ENCODE measurements at places on chromosomes 4 and X.

DNA sequence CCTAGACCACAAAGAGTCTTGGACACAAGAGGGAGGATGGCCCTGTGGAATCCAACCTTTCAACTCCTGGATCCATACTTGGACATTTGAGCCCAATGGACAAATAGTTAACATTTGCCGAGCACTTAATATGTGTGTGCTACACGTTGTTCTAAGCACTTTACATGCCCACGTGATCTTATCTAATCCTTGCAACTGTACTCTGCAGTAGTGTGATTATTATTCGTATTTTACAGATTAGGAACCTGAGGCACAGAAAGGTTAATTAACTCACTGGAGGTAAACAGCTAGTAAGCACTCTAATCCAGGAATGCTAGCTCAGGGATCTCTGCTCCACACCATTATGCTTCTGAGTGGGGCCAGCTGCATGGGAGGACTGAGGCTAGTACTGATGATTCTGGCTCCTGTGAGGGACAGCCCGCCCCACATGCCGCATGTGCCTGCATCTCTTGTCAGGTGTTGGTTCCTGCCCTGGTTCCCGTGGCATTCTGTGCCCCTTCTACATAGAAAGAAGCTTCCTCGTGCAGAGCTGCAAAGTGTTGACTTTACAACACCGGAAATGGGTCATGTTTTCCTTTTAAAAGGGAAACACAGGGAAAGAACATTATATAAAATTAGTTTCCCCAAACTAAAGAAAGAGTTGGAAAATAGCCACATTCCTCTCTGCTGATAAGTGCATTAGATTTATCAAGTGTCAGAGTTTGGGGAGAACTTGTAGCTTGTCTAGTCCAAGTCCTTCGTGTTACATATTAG is 34.8 kb downstream of the PLAC1 start:
- DNase-seq = no peak

GRCh38 chrX:141917801-141918200 is 14.1 kb downstream of the MAGEC1 start:
- no peak for DNase-seq

DNA sequence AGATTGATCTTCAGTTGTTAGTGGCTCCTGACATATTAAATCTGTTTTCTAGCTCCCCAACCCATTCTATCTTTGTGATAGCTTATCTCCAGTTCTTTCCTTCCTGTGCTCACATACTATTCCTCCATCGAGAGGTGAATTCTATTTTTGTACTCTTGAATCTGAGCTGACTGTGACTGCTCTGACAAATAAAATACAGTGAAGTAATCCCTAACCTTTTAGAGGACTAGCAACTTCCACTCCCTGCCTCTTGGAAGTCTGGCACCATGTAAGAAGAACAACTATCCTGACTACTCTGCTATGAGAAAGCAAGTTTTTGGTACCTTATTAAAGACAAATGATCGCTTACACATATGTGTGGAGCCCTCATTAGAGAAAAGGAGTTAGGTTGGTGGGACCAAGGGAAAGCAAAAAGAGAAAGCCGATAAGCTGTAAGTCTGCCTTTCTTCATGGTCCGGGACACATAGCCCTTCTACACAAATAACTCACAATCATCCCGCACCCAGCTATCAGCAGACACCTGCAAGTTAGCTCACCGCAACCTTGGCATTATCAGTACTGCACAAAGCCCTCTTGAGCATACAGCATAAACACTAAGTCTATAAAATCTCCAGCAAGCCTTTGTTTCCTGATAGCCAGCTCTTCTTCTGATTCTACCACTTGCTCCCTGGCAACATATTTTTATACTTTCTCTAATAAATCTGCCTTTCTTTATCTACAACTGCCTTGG is 13.5 kb upstream of the PPM1K start:
- DNase-seq = no peak

- no peak for DNase-seq
Measured at GRCh38 chrX:27995611-27996010, 14.4 kb upstream of the DCAF8L1 start.

- no peak for DNase-seq
Measured at GRCh38 chr4:17915439-17915838, 104.7 kb downstream of the NCAPG start.

DNA sequence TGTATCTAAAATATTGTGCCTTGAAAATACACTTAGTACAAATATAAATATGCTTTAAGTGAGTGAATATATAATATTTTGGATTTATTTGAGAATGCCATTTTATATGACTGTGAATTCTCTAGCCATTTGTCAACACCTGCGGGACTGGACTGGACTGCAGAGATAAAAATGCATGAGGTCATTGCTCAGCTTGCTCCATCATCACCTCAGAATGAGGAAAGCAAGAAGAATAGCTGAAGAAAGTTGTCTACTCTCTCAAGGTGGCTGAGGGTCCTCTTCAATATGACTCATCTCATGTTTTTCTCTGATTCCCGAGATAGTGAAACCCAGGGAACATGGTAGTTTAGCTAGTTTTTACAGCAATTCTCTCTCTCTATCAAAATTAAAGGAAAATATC is 732.5 kb upstream of the AGA start:
- no peak for DNase-seq

DNA sequence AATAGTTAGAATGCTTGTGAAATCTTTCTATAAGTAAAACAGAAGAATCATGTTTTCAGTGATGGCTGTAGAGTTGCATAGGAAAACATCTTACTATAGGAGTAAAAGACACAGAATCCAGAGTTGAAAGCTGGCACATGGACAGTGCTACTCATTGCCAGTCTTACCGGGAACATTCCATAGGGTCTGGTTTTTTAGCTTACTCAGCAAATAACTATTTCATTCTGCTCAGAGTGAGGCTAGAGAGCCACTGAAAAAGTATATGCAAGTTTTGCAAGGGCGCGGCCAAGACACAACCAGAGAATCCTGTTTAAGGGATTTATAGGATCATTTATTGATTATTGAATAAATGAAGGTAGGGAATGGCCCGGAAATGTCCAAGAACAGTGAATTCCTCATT is 60.3 kb downstream of the MTHFD2L start:
- DNase-seq = no peak

DNA sequence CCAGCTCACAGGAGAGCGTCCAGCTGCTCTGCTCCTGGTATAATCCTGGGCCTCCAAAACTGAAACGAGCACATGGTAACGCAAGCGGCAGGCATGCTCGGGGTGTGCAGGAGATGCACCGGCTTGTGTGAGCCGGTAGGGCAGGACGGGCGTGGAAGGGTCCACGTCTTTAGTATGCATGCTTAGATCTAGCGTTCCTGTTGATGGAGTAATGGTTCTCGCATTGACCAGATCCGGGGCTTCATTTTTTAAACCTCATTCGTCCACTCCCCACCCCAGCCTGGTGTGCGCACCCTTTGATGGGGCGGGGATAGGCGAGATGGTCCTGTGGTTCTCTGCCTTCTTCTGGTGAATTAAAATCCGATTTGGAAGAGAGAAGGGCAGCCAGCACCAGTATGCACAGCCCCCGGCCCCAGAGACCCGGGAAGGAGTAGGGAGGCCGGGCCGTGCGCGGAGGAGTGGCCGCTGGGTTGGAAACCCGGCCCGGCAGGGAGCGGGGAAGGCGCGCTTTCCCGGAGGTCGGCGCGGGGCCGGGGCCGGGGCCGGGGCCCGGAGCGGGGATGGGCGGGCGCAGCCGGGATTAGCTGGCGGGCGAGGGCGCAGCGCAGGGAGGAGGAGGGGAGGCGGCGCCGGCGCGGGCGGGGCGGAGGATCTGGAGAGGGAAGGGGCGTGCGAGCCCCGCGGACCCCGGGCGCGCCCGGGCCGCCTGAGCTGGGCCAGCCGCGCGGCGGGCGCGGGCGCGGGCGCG is 39.9 kb downstream of the FAM149A start:
- no peak for DNase-seq

- no peak for DNase-seq
Measured at GRCh38 chrX:47649271-47649670, 1.1 kb downstream of the ELK1 start.

DNA sequence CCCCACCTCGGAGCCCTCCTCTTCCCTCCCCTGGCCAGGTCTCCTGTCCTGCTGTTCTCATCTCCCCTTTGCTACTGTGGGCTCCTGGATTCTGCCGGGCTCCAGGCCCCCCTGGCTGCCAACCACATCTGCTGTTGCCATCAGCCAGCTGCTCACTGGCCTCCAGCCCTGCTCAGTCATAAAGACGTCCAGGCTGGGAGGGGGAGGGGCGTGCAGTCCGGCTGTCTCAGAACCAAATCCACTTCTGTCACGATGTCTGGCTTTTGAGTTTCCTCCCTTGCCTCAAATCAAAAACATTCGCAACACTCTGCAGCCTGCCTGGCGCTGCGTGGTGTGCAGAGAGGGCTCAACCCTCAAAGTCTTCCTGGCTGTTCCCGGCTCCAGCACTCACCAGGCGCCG is 7.1 kb downstream of the RASL11B start:
- no peak for DNase-seq

GRCh38 chr4:143599827-143600226 is 86.3 kb downstream of the SMARCA5 start:
- DNase-seq = no peak

- DNase-seq = no peak
Measured at GRCh38 chrX:43560247-43560946, 95.7 kb upstream of the MAOA start.
